ENCODE measurements at places on chromosomes 2 and 18.

GRCh38 chr2:145753041-145753608 lies 1233.2 kb upstream of the ZEB2 start:
- no peak for DNase-seq

- no peak for DNase-seq
Measured at GRCh38 chr2:226074391-226074790, 674.9 kb downstream of the NYAP2 start.

- DNase-seq, result peak; percentile 85
Measured at GRCh38 chr2:188292348-188293239, 920 bp downstream of the GULP1 start.

- DNase-seq, result no peak
Measured at GRCh38 chr18:35284841-35285240, 5.2 kb downstream of the ZSCAN30 start.

GRCh38 chr2:154697418-154698252 lies 860 bp upstream of the KCNJ3 start:
- no peak for DNase-seq

GRCh38 chr18:77702686-77703085 lies 453.0 kb downstream of the GALR1 start:
- peak; percentile 58 for DNase-seq

DNA sequence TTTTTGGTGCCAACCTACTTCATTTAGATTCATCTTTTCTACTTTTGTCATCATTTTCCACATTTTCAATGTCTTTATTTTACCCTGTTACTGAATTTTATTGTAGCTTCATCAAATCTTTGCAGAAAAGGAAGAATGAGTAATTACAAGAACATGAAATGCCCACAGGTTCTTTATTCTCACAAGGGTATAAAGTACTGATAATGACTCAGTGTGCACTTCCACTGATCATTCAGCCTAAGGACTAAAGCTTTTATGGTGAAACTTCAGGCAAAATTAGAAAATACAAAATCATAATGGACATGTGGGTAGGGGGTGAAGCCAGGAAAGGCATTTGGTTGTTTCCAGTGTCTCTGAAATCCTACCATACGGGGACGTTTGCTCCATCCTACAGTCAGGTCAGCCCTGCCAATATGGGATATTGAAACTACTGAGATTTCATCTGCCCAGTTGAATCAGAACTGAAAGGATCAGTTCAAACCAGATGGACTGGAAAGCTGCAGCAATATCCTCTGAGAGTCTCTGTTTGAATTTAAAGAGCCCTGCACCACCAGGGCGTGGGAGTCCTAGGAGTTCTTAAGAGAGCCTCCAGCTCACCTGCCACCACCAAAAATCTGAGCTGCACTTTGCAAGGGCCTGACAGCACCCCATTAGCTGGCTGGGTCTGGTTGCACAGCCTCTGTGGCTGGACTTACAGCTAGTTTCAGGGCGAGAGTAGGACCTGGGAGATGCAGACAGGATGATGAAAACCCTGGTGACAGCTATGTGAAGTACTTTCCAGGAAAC lies 390.4 kb downstream of the CMPK2 start:
- DNase-seq, result no peak

DNA sequence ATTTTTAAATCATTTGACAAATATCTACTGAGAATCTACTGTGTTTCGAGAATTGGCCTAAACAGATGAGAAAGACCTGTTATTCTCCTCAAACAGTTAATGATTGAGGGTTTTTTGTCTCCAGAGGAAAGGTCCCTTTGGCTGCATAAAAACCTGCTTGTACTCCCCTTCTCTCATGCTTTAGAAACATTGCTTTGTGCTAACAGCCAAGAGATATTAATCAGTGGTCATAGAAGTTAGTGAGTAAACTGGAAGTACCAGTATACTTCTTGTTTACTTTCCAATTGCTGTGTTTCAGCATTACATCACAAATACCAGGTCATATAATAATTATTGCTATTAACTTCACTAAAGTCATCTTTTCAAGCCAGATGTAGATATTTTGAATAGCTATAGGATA lies 34.1 kb downstream of the ITGB6 start:
- DNase-seq, result peak; percentile 64

DNA sequence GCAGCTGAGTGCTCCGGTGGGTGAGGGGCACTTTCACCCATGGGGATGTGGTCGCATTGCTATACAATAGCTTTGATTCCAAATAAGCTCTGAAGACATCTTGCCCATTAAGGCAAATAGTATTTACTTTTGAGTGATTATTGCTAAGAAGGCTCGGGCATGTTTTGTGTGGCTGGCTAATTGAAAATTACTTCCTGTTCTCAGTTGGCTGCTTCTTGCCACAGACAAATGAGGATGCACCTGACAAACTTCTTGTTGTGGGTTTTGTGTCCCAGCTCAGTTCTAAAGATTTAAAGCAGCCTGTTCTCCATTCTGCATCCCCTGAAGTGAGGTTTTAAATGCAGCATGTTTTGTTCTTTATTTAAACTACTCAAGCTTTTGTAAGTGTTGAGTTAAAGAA lies 88.3 kb downstream of the KCNS3 start:
- DNase-seq, result no peak

GRCh38 chr2:141630407-141630930 lies 500.3 kb downstream of the LRP1B start:
- DNase-seq, result no peak

DNA sequence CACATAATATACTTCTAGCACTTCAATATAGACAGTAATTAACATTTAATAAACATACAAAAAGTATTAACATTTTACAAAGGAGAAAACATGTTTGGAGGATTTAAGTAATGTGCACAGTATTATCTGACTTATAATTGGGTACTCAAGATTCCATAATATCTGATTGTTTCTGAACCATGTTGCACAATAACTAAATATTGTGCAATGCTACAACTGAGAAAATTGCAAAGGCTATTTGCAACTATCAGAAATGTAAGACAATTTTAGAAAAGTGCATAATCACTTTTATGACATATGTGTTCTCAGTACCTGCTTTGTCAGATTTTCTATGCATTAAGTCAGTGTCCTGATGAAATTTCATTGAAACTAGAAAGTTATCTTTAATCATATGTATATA lies 934.6 kb downstream of the SOCS6 start:
- no peak for DNase-seq

- no peak for DNase-seq
Measured at GRCh38 chr2:211822686-211823335, 715.8 kb downstream of the ERBB4 start.

DNA sequence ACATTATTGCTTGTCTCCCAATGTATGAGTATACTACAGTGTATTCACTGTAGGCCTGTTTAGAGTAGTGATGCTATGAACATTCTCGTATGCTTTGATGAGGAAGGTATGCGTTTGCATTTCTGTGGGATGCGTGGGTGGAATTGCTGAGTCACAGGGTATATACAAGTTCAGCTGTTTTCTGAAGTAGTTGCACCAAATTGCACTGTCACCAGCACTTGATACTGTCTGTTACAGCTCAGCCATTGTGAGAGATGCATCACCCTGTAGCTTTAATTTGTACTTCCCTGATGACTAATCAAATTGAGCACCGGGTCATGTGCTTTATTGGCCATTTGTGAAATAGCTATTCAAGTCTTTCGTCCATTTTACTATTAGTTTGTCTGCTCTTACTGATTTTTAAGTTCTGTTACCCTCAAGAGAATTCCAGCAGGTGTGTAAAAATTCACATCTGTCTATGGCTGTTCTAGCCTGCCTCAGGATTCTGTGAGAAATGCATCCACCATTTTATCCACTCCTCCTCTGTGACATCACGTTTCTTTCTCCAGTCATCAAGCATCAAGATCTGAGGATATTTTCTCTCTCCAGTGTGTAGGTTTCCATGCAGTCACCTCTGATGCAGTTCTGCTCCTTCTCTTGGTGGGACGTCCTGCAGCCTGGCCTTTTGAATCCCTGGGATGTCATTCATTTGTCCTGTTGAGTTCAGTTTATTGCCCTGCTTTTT lies 72.5 kb downstream of the DGKD start:
- peak; percentile 20 for DNase-seq
